ENCODE measurements at places on chromosomes 1 and 21.

GRCh38 chr1:204468206-204468605, 26.4 kb downstream of the PIK3C2B start:
- no peak for DNase-seq

GRCh38 chr1:206923009-206923960, 1.5 kb upstream of the FCMR start:
- DNase-seq = peak; percentile 93

GRCh38 chr1:111139324-111139955, 453 bp downstream of the DRAM2 start:
- DNase-seq = peak; percentile 87

GRCh38 chr1:112542206-112542973, 33.6 kb downstream of the WNT2B start:
- no peak for DNase-seq

DNA sequence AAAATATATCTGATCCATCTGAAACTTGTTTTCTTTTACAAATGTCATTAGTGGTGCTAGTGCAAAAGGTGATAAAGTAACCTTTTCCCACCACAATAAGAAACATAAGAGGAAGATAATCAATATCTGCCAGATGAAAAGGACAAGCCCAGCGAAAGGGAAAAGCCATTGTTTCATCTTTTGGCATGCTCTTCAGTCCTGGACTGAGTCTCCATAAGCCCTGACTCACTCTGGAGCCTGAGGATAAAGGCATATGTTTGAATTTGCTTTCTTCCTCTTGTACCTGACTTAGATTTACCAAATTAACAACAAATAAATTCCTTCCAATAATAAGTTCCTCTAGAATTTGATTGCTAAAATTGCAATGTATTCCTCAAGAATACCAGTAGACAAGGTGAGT, 13.6 kb downstream of the DNAJC11 start:
- no peak for DNase-seq

DNA sequence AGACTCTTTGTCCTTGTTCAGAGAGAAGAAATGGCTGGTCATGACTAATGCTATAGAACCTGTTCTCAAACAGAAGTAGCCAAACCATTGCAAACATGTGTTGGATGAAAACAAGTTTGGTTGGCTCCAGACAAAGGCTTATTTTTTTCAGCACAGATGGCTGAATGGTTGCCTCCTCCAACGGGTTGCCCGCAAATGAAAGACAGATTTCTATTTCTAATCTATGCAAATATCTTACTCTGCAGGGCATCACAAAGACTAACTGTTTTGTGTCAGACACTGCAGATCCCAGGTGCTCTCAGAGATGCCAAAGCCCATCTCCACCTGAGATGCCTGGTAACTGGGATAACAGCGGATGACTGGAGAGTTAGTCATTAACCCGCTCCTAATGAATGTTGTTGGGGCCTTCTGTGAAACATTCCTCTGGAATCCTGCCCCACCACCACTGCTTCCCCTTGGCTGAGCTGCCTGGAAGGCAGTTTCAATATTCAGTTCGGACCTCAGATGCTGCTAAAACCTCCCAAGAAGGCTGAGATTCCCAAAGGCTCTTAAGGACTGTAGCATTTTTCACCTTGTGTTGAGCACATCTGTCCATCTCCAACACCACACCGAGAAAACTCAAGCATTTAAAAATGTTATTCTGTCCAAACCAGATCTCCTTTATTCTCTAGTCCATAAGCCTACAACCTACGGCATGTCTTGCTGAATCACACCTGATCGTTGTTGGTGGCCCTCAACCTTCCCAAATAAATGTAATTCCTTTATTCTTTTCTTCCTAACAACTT, 104.4 kb downstream of the PTPN14 start:
- no peak for DNase-seq

Data from DND-41 (cell line).